Posterior vena cava (tissue), 2 donors: ENCODE measurements at places on chromosomes 2 and 18.

DNA sequence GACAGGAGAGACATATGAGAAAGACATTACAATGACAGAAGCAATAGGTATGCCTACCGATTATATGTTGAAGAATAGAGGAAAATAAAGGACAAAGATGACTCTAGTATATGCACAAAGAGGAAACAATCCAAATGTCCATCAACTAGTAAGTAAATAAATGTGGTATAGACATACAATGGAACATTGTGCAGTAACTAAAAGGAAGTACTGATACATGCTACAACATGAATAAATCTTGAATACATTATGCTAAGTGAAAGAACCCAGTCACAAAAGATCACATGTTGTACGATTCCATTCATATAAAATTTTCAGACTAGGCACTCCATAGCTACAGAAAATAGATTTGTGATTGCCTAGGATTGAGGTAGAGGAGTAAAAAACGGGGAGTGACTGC, 28.5 kb upstream of the PGAP1 start:
- no peak for DNase-seq

DNA sequence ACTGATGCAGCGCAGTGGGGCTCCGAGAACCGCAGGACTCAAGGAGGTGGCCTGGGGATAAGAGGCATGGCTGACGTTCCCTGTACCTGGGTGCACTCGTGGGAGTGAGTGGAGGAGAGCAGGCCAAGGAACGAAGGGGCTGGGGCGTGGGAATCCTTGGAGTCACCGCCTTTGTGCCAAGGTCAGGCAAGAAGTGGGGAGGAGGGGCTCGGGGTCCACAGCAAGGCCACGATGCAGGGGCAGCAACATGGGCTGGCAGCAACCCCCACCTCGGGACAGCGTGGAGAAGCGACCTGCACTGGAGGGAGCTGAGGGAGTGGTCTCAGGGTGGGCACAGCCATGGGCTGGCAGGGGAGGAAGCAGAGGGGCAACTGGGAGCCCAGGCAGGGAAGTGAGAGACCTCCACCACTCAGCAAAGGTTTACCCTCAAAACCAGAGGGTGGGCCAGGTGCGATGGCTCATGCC, 18.6 kb downstream of the ARID5A start:
- DNase-seq: no peak

- no peak for DNase-seq
These were observed 61.8 kb downstream of the EVA1A start for GRCh38 chr2:75498907-75499306.

GRCh38 chr18:2874765-2875164, 28.0 kb downstream of the EMILIN2 start:
- DNase-seq: no peak

- no peak for DNase-seq
These were observed 70.0 kb upstream of the MAP4K4 start for GRCh38 chr2:101627285-101628029.

DNA sequence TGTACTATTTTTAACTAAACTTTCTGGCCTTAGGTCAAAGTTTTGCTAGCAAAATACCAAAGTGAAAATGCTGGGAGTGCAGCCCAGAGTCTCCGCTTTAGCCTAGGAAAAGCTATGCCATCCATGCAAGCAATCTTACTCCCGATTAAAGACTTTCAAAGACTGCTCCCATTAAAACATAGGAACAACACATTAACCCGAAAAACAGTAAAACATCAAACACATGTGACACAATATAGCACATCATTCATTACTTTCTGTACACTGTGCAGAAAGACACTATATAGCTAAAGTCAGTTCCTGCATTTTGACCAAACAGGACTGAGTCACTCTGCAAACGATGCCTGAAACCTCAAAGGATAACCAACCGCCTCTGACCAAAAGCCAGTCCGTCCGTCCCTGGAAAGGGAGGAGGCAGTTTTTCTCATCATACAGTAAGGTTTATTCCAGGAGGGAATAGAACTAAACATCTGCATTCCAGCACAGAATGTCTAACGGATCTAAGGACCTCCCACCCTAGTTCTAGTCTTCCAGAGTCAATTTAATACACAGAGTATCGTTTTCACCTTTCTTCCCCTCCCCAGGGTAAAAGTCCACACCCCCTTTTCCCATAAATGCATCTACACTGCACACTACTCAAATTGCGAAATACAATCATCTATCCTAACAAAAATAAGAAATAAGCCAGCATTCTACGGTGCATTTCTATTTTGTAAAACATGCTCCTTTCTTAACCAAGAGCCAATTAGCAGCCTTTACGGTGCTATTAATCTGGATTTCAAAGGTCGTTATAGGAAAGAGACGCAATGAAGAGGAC, 1.7 kb downstream of the ROCK2 start:
- no peak for DNase-seq

DNA sequence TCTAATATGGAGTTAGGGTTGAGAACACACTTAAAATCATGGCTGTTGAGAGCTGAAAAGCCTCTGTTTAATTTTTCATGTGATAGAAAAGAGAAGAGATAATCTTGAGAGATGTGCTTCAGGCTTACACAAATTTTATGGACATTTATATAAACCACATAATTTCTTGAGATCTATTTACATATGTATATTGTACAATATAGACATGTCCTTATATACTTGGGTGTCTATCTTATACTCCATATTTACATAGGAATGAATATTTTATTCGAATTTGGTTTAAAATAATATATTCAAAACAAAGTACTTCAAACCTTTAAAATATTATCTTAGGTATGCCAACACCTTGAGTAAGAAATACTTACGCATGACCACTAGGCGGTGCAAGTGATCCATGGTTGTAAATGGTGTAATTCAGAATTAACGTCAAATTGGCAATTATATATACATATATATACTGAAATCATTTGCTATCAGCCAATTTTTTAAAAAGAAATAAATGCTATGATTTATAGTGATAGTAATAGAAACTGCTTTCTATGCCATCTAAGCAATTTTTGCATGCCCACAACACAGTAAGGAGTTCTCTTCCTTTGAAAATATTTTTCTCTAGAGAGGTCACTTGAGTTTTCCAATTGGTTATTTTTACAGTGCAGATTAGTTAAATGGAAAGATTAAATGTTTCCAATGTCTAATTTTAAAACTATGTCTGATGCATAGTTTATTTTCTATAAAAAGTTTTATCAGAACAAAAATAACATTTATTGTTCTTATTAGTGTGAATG, 37.6 kb upstream of the SPAG16 start:
- DNase-seq: no peak
